ENCODE measurements at places on chromosomes 6 and 20.

DNA sequence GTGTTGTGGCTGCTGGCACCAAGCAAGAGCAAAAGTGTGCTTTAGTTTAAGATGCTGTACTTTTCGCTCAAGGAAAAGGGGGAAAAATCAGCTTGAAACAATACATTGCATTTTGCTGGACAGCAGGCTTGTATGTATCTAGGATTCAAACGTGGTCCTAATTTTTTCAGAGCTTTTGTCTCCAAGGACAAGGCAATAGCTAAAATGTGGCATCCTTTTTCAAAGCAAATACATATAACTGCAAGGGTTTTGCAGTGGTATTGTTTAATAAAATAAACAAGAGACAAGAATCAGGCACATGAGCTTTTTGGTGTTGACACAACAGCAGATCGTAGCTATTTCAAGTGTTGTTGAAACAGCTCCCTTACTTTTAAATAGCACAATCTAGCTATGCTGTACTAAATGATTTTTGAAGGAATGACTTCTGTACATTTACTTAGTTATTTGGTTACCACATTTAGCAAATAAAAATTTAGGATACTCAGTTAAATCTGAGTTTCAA, 137.0 kb upstream of the HEY2 start:
- DNase-seq, result no peak

DNA sequence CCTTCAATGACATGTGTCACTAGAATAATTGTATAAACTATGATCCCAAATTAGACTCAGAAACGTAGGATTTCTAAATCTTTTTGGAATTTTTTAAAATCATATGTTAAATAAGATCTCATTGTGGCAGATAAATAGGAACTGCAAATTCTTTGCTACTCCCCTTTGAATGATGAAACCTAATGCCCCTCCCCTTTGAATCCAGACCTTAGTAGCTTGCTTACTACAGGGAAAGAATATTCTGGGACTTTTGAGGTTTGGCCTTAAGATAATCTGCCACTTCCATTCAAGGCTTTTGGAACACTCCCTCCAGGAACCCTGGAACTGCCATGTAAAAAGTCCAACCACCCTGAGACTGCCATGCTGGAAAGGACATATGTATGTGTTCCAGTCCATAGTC, 7.1 kb downstream of the TDP2 start:
- peak; percentile 64 for DNase-seq

DNA sequence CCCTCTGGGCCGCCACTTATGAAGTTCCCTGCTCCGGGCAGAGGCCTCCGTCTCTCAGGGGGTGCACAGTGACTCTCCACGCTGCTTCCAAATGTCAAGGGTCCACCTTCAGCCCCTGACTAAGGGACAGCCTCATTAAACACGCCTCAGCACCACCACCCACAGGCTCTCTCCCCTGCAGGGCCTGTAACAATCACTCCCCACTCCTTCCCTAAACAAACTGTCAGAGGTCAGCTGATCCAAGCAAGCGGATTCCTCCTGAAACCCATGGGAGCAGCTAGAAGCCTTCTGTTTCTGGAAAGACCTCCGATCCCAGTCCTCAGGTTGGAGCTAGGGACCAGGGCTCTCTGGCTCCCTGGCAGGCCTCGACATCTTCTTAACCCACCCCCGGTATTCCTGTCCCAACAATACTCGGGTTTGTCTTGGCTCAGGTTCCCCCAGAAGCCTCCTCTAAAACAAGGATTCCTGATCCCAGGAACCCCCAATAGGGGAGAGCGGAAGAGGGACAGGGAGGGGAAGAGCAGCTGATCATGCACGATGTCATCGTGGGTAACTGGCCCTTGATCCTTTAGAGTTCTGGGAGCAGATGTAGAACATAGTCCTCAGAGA, 181.0 kb downstream of the ZNF217 start:
- DNase-seq, result no peak

GRCh38 chr6:161682982-161683381, 409.1 kb upstream of the AGPAT4 start:
- DNase-seq, result no peak

GRCh38 chr20:40887105-40887504, 141.5 kb upstream of the TOP1 start:
- no peak for DNase-seq

DNA sequence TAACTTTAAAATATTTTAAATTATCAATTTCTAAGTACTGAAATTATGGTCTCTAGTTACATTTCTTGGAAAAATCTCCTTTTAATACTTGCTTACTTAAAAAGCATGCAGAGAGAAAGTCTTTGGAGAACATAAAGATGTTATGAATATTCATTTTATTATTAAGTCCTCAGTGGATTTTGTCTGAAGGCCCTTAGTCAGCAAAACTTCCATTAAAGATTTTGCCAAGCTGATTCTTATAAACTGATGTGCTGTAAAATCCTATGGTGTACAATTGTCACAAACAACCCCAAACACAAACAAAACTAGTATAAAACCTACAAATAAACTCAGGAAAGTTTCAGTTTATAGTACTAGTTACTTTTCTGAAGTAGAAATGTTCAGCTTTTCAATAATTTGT, 372.7 kb downstream of the MEI4 start:
- DNase-seq, result no peak

DNA sequence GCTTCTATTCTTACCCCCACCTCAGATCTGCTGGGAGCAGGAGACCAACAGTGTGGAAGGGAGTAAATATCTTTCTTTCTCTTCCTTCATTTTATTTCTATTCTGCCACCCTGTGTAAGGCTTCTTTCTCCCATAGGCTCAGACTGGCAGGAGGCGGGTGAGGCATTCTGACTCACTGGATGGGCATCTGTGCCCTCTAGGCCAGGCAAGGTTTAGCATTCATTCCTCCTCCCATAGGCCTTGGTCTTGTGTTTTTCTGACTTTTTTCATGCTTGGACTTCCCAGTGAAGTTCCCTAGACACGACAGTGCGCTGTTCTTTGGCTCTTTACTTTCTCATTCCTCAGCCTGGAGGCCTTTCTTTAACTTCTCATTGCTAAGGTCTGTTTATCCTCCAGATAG, 235.2 kb downstream of the SYNE1 start:
- no peak for DNase-seq

DNA sequence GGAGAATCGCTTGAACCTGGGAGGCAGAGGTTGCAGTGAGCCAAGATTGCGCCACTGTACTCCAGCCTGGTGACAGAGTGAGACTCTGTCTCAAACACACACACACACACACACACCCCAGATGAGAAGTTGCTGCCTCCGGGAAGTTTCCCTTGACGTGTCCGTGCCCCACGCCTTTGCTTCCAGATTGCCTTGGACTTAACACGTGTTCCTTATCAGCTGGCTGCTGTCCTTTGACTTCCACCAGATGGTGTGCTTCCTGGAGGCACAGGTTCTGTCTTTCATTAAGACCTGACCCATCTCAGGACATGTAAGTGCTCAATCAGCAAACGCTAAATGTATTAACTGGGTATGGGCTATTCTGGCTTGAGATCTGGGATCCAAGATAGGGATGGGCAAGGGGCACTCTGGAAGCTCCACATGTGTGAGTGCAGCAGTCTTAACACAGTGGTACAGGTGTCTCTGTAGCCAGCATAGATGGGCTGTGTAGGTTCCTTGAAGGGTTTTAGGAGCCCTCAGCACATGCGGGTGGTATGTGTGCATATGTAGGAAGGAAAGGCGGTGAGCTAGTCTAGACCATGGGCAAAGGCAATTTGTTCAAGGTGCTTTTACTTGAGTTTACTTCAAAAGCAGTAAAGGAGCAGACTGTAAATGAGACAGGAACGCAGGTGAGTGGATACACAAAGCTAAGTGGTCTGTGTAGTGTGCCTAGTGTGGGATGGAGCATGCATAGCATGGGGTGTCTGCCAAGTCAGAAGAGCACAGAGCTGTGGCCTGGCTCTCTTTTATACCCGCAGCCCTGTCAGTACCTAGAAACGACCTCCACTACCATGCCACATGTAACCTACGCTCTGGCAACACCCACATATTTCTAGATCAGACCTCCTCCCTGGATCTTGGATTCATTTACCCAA, 11.6 kb downstream of the PIGT start:
- DNase-seq, result no peak

DNA sequence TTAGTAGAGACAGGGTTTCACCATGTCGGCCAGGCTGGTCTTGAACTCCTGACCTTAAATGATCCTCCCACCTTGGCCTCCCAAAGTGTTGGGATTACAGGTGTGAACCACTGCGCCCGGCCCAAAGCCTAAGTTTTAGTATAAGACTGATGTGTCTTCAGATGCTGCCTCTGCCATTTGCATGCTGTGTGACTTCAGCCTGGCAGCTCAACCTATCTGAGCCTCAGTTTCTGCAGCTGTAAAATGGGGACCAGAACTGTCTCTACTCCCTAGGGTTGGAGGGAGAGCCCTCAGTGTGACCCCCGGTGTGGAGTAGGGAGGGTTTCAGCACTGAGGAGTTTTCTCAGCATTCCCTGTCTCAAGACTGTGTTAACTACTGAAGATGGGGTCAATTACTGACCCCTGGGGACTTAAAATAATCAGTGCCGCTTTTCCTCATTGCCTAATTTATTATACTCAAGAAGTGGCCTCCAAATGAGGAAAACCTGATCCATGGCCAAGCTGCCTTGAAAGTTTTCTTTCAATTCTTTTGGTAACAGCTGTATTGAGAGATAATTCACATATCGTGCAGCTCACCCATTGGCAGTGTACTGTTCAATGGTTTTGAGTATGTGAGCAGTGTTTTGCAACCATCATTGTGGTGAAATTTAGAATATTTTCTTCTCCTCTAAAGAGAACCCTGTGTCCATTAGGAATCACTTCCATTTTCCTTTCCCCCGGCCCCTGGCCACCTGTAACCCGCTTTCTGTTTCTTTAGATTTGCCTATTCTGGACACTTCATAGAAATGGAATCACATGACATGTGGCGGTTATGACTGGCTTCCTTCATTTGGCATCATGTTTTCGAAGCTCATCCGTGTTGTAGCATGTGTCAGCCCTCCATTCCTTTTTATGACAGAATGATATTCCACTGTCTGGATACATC, 64.8 kb downstream of the PHACTR3 start:
- no peak for DNase-seq

- peak; percentile 97 for DNase-seq
Observed at GRCh38 chr6:16752206-16752866, 8.9 kb downstream of the ATXN1 start.

GRCh38 chr6:63458480-63459115, 113.7 kb upstream of the LOC128125822 start:
- DNase-seq, result no peak

DNA sequence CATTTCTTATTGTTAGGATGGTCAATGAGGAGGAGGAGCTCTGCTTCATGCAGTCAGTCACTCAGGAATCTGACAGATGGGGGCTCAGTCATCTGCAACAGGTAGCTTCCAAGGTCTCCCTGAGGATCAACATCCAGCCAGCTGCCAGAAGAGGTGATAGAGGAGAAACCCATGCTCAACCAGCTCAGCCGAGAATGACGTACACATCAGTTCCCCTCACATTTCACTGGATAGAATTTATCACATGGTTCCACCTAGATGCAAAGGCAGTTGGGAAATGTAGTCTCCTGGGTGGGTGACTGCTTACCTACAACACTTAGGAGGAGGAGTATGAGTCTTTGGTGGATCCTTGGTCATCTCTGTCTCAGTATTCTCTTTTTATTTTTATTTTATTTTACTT, 144.5 kb downstream of the CEBPB start:
- DNase-seq, result peak; percentile 61

DNA sequence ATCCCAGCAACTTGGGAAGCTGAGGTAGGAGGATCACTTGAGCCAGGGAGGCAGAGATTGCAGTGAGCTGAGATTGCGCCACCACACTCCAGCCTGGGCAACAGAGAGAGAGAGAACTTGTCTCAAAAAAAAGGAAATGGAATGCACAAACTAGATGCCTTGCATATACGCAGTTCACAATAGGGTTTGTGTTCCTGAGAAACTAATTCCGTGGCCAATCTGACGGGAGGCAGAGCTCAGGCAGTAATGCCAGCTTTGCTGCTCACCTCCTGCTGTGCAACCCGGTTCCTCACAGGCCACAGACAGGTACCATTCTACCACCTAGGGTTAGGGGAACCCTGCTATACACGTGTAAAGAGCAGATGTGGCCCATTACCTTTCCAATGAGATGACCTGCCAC, 1.4 kb downstream of the CDK5RAP1 start:
- DNase-seq, result peak; percentile 43

DNA sequence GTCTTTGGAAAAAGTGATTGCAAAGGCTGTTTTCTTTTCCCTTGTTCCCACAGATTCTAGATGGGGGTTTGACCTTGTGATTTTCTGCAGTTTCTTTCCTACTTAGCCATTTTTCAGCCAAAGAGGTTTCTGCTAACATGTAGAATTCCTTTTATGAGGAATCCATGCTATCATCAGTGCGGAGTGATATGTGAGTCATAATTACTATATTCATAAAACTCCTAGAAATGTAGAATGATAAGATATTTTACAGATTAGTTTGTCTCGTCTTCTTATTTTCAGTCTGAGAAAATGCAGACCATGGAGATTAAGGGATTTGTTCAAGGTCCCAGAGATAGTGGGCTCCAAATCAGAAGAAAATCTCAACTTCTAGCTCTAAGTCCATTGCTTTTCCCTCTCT, 98.6 kb downstream of the KCNQ5 start:
- no peak for DNase-seq

DNA sequence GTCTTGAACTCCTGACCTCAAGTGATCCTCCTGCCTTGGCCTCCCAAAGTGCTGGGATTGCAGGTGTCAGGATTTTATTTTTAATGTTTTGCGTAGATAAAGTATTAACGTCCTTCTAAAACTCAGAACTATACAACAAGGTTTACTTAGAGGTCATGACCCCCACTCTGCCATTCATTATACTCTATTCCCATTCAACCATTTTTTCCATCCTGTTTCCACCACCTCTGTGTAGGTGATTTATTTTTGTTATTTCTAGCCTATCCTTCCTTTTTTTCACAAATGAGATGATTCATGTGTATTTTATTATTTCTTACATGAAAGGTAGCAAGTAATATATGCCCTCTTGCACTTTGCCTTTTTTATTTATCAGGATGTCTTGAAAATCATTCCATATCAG, 138.1 kb downstream of the FARS2 start:
- no peak for DNase-seq

DNA sequence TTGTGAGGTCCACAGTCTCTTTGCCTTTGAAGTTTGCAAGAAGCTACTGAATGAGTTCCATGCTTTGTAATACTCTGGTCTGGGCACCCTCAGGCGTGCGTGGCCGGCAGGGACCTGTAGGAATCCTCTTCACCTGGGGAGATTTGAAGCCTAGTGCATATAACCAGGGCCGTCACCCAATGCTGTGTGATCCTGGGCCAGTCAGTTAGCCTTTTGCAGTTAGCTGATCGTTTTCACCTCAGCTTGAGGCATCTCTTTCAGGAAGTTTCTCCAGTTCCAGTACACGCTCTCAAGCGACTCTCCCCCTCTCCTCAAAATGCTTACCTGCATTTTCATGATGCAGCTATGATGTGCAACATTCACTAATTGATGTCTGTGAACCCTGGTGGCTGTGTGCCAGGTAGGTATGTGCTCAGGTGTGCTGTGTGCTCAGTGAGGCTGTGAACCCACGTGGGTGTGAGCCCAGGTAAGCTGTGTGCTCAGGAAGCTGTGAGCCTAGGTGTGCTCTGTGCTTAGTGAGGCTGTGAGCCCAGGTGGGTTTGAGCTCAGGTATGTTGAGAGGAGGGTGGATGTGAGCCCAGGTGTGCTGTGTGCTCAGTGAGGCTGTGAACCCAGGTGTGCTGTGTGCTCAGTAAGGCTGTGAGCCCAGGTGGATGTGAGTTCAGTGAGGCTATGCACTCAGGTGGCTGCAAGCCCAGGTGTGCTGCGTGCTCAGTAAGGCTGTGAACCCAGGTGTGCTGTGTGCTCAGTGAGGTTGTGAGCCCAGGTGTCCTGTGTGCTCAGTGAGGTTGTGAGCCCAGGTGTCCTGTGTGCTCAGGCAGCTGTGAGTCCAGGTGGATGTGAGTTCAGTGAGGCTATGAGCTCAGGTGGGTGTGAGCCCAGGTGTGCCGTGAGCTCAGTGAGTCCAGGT, 120.4 kb downstream of the PHACTR3 start:
- DNase-seq, result no peak
